ENCODE measurements at places on chromosomes 1 and 21.
A peak's percentile ranks its signal among the peaks of the same experiment; 100 is the strongest.

DNA sequence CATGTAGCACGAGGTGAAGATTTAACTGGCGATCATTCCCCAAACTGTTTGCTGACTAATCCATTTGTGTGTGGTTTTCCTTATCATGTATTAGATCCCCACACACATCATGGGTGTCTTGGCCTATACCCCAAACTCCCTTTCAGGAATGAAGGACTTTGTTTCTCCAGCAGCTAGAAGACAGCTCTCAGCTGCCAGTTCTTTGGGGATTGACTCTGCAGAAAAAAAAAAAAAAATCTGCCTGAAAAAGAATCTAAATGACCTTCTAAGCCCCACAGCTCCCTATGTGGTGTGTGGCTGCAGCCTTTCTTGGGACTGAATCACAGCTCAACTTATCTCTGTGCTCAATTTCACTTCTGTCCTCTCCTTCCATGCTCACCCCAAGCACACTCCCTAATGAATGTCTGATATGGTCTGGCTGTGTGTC is 256.3 kb upstream of the DUSP10 start:
- no peak for DNase-seq
- H3K36me3 ChIP-seq, result no peaks in the 10 kb centered on the region
- H3K27ac ChIP-seq, result no peak overlapping the region
- H3K4me3 ChIP-seq, result no peak overlapping the region
- peaks cover 10% of the 10 kb centered on the region for H3K4me1 ChIP-seq
- H3K27me3 ChIP-seq, result no peaks in the 10 kb centered on the region

- no peak overlapping the region for H3K27ac ChIP-seq
- H3K36me3 ChIP-seq, result no peaks in the 10 kb centered on the region
- DNase-seq, result no peak
- H3K4me3 ChIP-seq, result no peak overlapping the region
- H3K4me1 ChIP-seq, result peaks cover 17% of the 10 kb centered on the region
These were observed 194.4 kb downstream of the DPYD start for GRCh38 chr1:97726386-97726785.

- peaks cover 59% of the 10 kb centered on the region for H3K36me3 ChIP-seq
- no peak for DNase-seq
- H3K4me3 ChIP-seq, result peak overlapping the region; percentile 3
- H3K27ac ChIP-seq, result no peak overlapping the region
- peaks cover 29% of the 10 kb centered on the region for H3K4me1 ChIP-seq
These were observed 9.8 kb downstream of the C1orf74 start for GRCh38 chr1:209774592-209774991.

- peaks cover 33% of the 10 kb centered on the region for H3K4me1 ChIP-seq
- H3K36me3 ChIP-seq, result peaks cover 66% of the 10 kb centered on the region
- no peak for DNase-seq
- H3K27ac ChIP-seq, result peak overlapping the region; percentile 19
- no peaks in the 10 kb centered on the region for H3K27me3 ChIP-seq
These were observed 161.8 kb downstream of the CLIC6 start for GRCh38 chr21:34830386-34831170.

DNA sequence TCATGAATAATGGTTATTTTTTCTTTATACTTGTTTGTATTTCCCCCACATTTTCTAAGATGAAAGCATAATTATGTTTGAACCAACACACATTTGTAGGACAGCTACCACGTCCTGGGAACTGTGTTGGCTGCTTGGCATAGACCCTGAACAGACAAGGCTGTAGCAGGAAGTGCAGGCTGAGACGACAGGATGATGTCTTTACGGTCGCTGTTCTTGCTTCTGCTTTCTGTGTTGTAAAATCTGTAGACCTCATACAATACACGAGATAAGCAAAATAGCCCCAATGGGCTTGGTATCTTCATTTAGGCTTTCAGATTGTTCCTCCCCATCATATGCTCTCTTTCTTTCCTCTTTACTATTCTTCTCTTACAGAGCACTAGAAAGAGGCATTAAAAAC is 23.3 kb upstream of the OTUD3 start:
- H3K4me3 ChIP-seq, result no peak overlapping the region
- no peaks in the 10 kb centered on the region for H3K36me3 ChIP-seq
- no peak overlapping the region for H3K27ac ChIP-seq
- peaks cover 57% of the 10 kb centered on the region for H3K27me3 ChIP-seq
- H3K4me1 ChIP-seq, result no peaks in the 10 kb centered on the region

- H3K27me3 ChIP-seq, result peaks cover 75% of the 10 kb centered on the region
- H3K4me3 ChIP-seq, result no peak overlapping the region
- no peaks in the 10 kb centered on the region for H3K36me3 ChIP-seq
- H3K27ac ChIP-seq, result no peak overlapping the region
- H3K4me1 ChIP-seq, result no peaks in the 10 kb centered on the region
These were observed 64.8 kb upstream of the ADARB1 start for GRCh38 chr21:45009616-45010015.

- DNase-seq, result no peak
- peaks cover 49% of the 10 kb centered on the region for H3K27me3 ChIP-seq
- no peak overlapping the region for H3K4me3 ChIP-seq
These were observed 42.8 kb downstream of the CAPN9 start for GRCh38 chr1:230790026-230790425.

DNA sequence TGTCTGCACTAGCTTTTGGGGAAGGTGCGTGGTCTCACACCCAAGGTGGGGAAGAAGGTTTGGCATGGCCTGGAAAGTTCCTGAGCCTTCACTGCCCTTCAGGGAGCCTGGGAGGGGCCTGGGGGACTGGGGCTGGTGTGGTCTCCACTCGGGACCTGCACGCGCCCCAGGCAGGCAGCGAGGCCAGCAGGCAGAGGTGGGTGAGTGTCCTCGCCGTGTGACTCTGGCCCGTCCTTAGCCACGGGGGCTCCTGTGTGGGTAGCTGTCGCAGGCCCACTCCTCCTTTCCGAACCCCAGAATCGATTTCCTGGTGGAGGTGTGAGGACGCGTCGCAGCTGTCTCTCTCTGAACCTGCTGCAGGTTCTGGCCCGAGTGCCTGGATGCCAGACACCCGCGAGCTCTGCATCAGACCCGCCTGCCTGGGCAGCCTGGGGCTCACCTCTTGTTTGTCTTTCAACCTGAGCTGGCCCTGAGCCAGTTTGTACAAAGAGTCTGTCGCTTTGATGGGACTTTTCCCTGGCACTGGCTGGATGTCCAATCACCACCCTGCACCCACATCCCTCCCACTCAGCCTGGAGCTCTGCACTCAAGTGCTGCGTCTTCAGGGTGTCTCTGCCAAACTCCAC is 36.0 kb upstream of the SLC19A1 start:
- no peak overlapping the region for H3K27ac ChIP-seq
- peaks cover 2% of the 10 kb centered on the region for H3K4me1 ChIP-seq
- no peaks in the 10 kb centered on the region for H3K27me3 ChIP-seq
- DNase-seq, result no peak
- no peak overlapping the region for H3K4me3 ChIP-seq

DNA sequence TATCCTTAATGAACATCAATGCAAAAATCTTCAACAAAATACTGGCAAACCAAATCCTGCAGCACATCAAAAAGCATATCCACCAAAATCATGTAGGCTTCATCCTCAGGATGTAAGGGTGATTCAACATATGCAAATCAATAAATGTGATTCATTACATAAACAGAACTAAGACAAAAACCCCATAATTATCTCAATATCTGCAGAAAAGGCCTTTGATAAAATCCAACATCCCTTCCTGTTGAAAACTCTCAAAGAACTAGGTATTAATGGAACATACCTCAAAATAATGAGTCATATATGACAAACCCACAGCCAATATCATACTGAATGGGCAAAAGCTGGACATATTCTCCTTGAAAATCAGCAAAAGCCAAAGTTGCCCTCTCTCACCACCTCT is 54.6 kb upstream of the DEPDC1 start:
- no peaks in the 10 kb centered on the region for H3K27me3 ChIP-seq
- no peak for DNase-seq
- H3K36me3 ChIP-seq, result peaks cover 4% of the 10 kb centered on the region
- H3K4me3 ChIP-seq, result no peak overlapping the region
- no peaks in the 10 kb centered on the region for H3K4me1 ChIP-seq

DNA sequence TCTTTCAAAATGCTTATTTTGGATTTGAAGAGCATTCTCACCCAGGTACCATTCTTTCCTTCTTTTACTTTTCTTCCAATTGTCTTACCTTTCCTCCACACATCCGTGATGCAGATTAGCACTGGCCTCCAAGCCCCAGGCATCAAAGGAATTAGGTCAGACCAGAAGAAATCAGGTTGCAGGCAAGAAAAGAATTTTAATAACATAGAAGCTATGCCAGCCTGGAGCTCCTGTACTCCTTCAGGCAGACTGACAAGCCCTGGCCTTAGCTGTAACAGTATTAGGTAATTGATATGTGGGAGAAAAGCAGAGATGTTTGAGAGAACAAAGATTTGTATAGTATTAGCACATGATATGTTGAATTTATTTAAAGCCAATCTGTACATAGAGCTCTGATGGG is 390.4 kb upstream of the ADGRL2 start:
- no peaks in the 10 kb centered on the region for H3K27me3 ChIP-seq
- no peak for DNase-seq
- H3K4me3 ChIP-seq, result no peak overlapping the region
